Mesenteric fat pad (tissue), 1 donor: ENCODE measurements at places on chromosomes 2 and 18.

DNA sequence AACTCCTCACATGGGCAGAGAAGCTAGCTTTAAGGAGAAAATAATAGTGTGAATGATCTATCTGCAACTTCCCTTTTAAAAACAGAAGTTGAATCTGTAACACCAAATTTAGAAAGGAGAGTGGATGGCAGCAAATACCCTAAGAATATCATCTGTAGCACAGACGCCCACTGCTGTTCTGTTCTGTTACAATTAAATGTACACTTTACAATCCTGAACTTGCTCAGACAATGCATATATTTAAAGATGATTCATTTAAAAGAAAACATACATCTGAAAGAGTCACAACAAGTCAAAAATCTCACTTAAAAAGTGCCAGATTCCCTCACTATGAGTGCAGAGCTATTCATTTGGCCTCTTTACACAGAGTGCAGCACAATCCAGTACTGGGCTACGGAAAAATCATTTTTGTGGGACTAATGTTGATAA is 8.0 kb upstream of the SERTAD2 start:
- no peak for DNase-seq

- no peak for DNase-seq
Observed at GRCh38 chr2:60154142-60154541, 399.3 kb downstream of the BCL11A start.

DNA sequence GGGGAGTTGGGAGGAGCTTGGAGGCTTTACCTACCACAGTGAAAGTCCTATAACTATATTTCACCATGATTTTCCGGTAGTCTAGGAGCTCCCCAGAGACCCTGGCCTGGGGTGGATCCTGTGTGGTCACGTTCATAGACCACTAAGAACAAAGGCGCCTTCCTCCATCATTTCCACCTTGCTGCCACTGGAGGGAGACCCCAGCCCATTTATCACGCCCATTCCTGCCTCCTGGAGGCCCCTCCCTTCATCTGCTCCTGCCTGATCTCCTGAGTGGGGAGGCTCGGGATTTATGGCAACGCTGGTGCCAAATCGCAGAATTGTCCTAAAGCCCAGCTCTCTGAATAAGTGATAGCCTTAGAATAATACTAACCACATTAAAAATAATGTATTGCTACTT is 507.6 kb upstream of the SPHKAP start:
- no peak for DNase-seq

- DNase-seq = no peak
Observed at GRCh38 chr2:209908511-209908910, 93.9 kb upstream of the RPE start.

- no peak for DNase-seq
Observed at GRCh38 chr18:47187721-47188120, 11.6 kb upstream of the IER3IP1 start.

GRCh38 chr2:143801561-143801960 is 672.3 kb downstream of the ARHGAP15 start:
- DNase-seq = no peak

DNA sequence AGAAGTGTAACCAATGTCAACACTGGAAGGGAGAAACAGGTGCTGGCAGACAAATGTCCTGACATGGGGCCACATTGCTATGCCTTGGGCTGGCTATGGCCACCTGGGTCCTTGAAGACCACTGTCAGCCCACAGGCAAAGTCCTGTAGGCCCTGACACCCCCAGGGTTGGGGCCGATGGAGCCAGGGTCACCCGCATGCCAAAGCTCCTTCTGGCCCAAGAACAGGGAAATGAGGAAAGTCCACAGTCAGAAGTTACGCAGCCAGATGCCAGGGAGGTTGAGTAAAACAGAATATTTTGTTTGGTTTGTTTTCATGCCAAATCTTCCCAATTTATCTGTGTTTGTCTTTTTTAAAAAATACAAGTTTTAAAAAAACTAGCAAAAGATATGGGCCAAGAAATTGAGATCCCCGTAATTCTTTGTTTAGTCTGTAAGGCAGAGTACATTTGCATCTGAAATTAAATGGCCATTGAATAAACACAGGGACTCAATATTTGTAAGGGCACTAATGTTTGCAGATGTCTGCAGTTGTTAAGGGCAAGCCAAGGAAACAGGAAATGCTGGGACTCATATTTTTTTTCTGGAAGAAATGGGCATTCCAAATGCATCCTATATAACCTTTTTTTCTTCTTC is 186.4 kb downstream of the FAM210A start:
- no peak for DNase-seq

DNA sequence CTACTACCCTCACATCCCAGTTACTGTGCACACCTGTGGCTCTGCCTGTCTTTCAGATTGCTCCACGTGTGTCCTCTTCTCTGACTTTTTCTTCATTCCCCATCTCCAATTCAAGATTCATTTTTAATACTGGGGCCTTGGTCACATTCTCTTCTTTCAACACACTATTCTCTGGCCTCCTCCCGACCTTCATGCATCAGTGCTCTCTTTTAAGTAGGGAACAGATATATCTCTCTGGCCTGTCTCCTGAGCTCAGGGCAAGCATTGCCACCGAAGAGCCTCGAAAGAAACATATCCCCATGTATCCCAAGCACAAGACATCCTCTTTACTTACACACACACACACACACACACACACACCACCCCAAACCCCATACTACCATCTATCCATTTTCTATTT is 21.6 kb upstream of the PAX8 start:
- no peak for DNase-seq

DNA sequence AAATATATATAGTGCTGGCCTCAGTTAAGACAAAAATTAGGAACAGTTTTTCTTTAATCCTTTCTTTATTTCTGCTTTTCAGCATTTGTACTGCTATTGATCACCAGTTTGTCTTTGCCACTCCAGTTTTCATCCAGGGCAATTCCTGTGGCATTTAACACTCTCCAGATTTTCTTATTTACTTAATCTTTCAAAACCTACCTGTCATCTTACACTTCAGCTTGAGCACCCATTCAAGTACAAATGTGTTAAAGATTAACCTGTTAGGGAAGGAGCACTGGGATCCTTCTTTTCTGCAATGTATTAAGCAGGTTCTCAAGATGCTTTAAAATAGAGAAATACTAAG is 101.8 kb upstream of the SCN1A start:
- no peak for DNase-seq

GRCh38 chr2:173654896-173655265 is 300.2 kb downstream of the CDCA7 start:
- DNase-seq = no peak

DNA sequence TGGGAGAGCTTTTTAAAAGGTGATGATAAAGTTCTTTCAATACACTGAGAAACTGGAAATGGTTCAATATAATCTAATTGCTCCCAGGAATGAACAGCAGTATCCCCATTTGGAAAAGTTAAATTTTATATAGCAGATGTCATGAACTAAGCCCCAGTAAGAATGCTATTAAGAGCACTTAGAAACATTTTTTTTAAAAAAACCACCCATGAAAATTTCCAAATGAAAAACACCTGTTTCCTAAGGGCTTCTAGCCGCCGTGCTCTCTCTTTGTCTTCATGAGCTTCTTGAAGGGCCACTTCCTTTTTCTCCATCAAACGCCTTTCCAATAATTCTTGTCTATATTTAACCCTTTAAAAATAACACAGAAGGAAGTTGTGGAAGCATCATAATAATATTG is 77.0 kb downstream of the UPP2 start:
- no peak for DNase-seq
